ENCODE measurements at places on chromosomes 5 and 9.

GRCh38 chr9:18294229-18294628 lies 179.7 kb upstream of the ADAMTSL1 start:
- no peak for DNase-seq

DNA sequence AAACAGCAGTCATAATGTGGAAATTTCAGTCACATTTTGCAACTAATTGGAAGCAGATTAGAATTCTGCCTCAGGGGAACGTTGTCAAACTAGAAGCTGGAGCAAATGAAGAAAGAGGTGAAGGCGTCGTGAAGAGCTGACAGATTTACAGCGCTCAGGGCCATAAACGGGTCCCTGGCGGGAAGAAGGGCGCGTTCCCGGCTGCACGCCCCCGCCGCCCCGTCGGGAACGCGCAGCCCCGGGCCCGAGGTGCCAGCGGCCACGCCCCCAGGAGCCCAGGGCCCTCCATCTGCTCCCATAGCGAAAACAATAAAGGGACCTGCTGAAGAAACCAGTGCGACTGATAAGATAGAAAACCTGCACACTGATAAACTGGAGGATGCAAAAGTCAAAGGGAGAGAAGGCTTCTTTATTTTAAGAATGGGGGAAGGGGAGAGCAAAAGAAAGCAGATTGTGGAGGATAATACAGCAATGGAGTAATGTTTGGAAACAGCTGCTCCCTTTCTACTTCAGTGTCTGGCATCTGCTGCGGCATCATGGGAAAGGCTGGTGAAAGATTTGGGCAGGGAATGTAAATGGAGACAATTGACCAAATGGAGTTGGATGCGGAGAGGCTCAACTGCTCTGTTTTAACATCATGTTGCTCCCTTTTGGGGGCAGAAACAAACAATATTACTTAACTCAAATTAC lies 11.1 kb downstream of the ZNF608 start:
- DNase-seq = no peak

DNA sequence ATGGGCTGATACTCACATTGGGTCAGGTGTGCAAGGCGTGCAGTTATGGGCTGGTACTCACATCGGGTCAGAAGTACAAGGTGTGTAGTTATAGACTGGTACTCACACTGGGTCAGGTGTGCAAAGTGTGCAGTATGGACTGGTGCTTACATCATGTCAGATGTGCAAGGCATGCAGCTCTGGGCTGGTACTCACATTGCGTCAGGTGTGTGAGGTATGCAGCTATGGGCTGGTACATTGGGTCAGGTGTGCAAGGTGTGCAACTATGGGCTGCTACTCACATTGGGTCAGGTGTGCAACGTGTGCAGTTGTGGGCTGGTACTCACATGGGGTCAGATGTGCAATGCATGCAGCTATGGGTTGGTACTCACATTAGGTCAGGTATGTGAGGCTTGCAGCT lies 213.8 kb downstream of the SEMA5A start:
- DNase-seq = no peak

- DNase-seq = no peak
Measured at GRCh38 chr9:123689701-123690428, 240.1 kb downstream of the DENND1A start.

Data from stimulated activated CD4-positive, alpha-beta T cell treated with anti-CD3 and anti-CD28 coated beads, Interleukin-15, amount 100 ng/mL, for 24 hours (primary cell).